ENCODE measurements at places on chromosomes 6 and 20.

GRCh38 chr6:33082702-33083101 lies 6.9 kb downstream of the HLA-DPB1 start:
- DNase-seq, result no peak

DNA sequence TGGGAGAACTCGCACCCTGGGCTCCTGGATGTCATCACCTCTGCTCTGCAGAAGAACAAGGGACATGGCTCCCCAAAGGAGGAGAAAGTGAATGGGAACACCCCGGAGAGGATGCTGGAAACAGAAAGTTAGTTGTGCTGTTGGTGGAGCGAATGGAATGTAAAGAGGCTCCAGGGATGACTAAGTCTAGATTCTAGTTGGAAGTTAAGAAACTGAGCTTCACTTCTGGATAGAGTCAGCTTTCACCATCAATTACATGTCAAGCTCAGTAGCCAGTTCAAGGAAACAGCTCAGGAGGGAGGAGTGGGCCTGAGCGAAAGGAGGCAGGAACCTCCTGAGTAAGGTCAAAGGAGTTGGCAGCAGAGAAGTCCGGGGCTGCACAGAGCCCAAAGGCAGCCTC lies 132.1 kb upstream of the ARID1B start:
- DNase-seq, result no peak

DNA sequence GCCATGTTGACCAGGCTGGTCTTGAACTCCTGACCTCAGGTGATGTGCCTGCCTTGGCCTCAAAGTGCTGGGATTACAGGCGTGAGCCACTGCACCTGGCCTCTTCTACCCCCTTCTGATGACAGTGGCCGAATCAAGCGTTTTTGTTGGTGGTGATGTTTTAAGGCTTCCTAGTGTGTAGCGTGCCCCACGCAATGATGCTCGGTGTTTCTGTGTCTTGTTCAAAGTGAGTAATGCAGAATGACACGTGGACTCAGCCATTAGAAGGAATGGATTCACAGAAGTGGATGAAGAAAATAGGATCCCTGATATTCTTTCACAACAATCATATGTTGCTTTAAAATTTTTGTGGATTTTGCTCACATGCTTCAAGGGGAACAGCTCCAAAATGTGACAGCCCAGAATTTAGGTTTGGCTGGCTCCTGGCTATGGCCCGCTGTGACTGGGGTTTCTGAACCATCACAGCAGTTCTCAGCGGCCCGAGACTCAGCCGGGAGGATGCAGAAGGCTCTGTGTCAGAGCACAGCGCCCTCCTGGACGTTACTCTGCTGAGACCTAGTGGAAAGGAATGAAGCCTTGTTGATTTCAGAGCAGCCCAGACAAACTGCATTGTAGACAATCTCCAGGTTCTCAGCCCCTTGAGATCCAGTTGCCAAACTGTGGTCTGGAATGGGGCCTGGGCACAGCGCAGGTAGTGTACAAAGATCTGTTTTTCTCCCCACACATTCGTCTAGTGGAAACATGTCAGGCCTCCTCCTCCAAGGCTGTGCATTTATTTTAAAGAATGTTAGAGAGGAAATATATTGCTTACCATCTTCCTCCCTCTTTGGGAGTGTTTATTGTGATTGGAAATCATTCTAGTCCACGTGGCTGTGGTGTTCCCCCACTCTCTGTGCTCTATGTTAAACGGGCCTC lies 57.6 kb upstream of the TIAM2 start:
- no peak for DNase-seq

- no peak for DNase-seq
Observed at GRCh38 chr20:37381621-37382471, 35.9 kb downstream of the SRC start.

DNA sequence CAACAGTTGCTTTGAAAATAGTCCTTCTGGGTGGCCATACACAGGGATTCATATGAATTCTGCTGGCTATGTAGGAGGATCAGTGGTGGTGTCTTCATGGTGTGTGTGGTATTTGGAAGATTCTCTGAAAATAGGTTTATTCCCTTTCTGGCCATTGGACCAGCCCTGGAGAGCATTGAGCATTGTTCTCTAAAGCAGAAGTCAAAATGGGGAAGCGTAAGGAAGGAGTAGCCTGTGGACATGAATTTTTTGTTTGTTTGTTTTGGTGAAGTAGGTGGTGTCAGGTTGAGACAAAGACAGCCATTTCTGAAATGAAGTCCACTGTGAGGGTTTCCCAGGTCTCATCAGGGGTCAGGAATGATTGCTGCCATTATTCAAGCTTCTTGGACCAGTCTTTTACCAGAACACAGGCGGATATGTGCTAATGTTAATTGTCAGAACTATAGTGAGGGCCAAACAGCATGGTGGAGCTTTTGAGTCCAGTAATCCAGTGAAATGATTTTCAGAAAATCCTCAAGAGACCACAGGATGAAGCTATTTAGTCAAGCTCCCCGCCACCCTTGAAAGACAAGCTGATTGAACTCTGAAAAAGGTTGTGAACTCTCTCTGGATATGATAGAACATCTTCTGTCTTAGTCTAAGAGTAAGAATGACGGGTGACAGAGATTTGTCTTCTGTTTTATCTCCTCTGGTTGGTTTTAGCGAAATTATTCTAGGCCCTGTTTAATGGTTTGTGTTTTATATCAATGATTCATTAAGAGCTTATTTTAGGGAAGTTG lies 60.0 kb downstream of the DNAH8 start:
- no peak for DNase-seq

DNA sequence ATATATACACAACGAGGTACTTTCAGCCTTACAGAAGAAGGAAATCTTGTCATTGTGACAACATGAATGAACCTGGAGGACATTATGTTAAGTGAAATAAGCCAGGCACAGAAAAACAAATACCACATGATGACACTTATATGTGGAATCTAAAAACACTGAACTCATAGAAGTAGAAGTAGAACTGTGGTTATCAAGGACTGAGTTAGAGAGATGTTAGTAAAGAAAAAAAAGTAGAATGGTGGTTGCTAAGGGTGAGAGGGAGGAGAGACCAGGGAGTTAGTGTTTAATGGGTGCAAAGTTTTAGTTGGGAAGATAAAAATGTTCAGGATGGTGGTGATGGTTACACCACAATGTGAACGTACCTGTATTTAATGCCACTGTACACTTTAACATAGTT lies 4.8 kb upstream of the STX11 start:
- DNase-seq, result no peak

DNA sequence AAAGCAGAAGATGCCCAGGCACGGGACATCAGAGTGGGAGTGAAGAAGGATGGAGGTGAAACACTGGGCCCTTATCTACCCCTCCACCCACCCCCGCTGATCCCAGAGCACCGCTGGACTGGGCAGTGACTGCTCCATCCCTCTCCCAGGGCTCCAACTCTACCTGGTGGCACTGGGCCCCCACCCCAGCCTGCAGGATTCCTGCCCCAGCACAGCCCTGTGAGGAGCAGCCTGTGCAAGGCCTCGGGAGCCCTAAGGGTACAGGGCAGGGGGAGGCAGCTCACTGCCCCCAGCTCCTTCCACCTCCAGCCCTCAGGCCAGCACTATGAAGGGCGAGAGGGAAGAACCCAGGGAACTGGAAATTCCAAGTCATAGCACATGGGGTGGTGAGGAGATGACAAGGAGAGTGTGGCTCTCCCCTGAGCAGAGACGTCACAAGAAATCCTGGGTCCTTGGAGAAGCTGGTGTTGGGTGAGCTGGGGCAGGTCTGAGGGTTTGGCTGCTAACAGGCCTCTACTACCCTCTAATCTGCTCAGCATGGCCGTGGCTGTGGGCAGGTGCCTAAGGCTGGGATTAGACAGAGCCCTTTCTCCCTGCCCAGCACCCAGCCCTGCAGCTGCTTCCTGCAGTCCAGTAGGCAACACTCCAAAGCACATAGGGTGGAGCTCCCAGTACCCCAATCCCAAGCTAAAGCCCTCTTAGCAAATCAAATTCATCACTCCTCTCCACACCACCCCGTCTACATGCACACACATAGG lies 3.5 kb downstream of the CST3 start:
- no peak for DNase-seq

Data from NCI-H1092 (cell line).